ENCODE measurements at places on chromosomes 4 and X.
A peak's percentile ranks its signal among the peaks of the same experiment; 100 is the strongest.

- H3K27me3 ChIP-seq, result no peaks in the 10 kb centered on the region
- DNase-seq, result no peak
- no peak overlapping the region for H3K27ac ChIP-seq
- H3K36me3 ChIP-seq, result no peaks in the 10 kb centered on the region
Measured at GRCh38 chr4:14169460-14169859, 541.9 kb upstream of the BOD1L1 start.

DNA sequence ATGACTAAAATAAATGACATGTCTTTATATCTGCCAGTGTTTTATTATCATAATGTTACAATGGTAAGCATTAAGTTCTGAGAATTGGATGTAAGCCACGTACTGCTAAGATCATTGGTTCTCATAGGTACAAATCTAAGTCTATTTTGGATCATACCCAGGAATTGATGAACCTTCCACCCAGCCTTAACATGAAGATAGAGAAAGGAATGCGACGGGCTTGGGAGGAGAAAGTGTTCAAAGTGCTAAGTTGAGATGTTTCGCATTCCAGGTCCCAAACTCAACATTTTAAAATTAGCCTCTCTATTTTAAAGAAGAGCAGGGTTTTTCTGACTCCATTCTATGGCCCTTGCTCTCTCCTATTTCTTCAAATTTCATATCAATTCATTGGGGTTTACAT is 54.9 kb upstream of the FRAS1 start:
- H3K27ac ChIP-seq, result no peak overlapping the region
- no peaks in the 10 kb centered on the region for H3K27me3 ChIP-seq
- H3K4me3 ChIP-seq, result no peak overlapping the region
- no peaks in the 10 kb centered on the region for H3K36me3 ChIP-seq
- H3K4me1 ChIP-seq, result no peaks in the 10 kb centered on the region

GRCh38 chr4:87575408-87575807 is 32.9 kb upstream of the DSPP start:
- no peak overlapping the region for H3K4me3 ChIP-seq
- DNase-seq, result no peak
- H3K4me1 ChIP-seq, result no peaks in the 10 kb centered on the region

DNA sequence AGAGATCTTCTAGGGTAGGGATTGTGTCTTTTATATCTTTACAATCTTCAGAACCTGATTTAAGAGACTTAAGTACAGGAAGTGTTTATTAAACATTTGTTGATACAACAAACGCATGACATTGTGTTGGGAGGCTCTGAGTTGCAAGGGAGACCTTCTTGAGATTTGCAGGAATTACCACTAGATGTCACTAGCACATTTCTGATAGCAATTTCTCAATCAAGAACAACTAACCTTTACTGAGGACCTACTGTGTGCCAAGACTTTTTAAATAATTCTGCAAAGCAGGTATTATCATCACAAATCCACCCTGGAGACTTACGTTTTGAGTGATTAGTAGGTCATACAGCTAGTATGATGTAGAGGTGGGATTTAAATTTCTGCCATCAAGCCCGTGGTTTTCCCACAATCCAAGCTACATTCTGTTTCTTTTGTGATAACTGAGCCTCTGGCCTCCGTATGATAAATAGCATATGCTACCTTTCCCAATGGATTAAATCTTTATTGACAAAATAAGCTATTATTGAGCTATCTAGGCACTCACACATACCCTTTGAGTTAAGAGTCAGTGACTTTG is 986.0 kb downstream of the CCSER1 start:
- no peak overlapping the region for H3K4me3 ChIP-seq
- no peaks in the 10 kb centered on the region for H3K27me3 ChIP-seq
- no peak overlapping the region for H3K27ac ChIP-seq
- no peak for DNase-seq
- no peaks in the 10 kb centered on the region for H3K36me3 ChIP-seq

- H3K4me3 ChIP-seq, result no peak overlapping the region
- no peaks in the 10 kb centered on the region for H3K4me1 ChIP-seq
- no peak overlapping the region for H3K27ac ChIP-seq
- no peak for DNase-seq
- H3K27me3 ChIP-seq, result no peaks in the 10 kb centered on the region
- no peaks in the 10 kb centered on the region for H3K36me3 ChIP-seq
Measured at GRCh38 chr4:36011381-36011780, 232.9 kb downstream of the ARAP2 start.

DNA sequence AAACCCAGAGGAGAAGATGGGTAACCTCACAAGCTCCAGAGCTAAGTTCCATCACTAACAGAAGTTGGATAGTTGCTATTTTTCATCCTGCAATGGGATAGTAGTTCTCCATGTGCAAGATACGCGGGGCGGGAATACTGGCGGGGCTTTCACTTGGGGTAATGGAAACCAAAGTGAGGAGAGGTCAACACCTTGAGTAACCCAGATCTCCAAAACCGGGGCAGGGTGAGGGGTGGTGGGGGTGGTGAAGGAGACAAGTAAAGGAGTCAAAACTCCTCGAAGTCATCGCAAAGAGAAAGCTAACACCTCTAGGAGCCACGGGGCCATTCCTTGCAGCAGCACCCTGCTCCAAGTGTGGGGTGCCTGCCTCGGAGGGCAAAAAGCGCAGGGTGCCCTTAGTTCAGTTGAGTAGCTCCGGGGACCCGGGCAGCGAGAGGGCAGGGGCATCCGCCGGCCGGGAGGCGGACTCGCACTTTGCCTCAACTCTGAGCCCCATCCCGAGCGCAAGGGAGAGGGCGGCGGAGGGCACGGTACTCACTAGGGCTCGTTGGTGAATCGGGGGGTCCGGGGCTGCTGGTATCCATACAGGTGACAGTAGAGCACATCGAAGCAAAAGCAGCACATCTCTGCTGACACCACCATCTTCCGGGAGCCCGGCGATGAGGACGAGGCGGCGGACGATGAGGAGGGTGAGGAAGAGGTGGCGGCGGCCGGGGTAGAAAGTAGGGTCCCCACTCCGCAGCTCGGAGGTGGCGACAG is 645 bp downstream of the AMMECR1 start:
- peak; percentile 11 for DNase-seq
- no peaks in the 10 kb centered on the region for H3K36me3 ChIP-seq
- H3K27me3 ChIP-seq, result no peaks in the 10 kb centered on the region
- H3K4me1 ChIP-seq, result peaks cover 7% of the 10 kb centered on the region

Measured in gastrocnemius medialis (tissue), 4 donors.